ENCODE measurements at places on chromosomes 1 and 21.

DNA sequence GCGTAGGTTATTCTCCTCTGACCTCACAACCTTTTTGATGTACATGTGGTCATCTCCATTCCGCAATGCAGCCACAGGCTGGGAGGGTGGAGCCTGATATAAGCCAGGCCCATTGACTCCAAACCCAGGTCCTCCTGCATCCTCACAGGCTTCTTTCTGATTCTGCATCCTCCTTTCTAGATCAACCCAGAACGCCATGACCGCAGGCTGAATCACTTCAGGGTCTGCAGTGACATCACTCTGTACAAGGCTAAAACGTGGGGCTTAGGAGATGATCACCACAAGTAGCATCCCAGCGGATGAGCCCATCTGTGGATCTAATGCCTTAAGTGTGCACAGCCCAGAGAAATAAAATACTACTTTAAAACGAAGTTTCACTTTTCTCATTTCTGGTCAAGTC lies 16.1 kb downstream of the EBNA1BP2 start:
- DNase-seq, result no peak

- DNase-seq, result no peak
These were observed 63.3 kb upstream of the CR1L start for GRCh38 chr1:207581496-207582153.

DNA sequence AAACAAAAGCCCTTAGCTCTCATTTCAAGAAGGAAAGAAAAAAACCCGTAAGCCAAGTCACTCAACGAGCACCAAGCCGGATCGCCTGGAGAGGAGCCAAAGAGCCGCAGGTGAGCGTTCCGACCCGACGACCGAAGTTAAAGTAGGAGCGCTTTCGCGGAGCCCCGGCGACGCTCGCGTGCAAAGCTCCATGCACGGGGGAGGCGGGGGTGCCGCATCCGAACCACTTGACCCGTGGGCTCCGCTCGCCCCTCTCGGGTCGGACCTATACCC lies 382 bp downstream of the GPBP1L1 start:
- DNase-seq, result no peak

- no peak for DNase-seq
These were observed 1.7 kb downstream of the WNT9A start for GRCh38 chr1:227945891-227946623.

DNA sequence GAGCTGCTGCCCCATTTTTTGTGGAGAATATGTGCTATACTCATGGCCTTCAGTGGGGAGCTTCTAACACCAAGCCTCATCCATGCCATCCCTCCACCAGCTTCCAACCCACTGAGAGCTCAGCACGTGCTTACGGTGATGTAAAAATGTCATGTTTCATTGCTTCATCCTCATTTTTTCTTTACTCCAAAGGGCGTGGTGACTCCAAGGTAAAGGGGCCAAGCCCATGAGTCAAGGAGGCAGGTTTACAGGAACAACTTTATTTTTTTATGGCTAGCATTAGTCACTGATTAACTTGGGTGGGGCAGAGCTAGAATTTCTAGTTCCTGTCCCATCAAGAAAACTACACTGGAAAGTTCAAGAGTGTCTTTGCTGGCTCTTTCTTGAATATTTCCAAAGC lies at the start of gene C1orf226:
TSS of gene C1orf226 (plus strand) at position 346 of the 400 bp plus-strand sequence. CDS start 174 bp downstream, outside the sequence.
- DNase-seq, result no peak

DNA sequence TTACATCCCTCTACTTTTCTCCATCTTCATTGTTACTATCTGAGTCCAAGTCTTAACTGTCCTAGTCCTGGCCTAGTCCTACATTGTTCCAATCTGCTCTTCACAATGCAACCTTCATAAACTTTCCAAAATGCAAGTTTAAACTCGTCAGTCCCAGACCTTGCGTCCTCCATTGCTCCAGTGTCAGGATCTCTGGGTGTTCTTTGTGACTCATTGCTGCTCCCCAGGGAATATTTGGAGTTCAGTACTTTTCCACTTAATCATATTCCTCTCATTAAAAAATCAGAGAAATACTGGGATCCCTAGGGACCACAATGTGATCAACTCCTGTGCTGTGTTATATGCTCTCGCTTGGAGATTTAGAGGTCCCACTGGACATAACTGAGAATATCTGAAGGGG lies 18.0 kb upstream of the KPRP start:
- no peak for DNase-seq

GRCh38 chr21:35509001-35509704 lies 460.1 kb upstream of the RUNX1 start:
- no peak for DNase-seq

GRCh38 chr1:226581650-226582330 lies 33.2 kb downstream of the STUM start:
- no peak for DNase-seq

GRCh38 chr21:41064951-41065350 lies 103.0 kb upstream of the BACE2 start:
- DNase-seq, result no peak

- DNase-seq, result no peak
These were observed 217.8 kb downstream of the PTPRC start for GRCh38 chr1:198856601-198857000.

DNA sequence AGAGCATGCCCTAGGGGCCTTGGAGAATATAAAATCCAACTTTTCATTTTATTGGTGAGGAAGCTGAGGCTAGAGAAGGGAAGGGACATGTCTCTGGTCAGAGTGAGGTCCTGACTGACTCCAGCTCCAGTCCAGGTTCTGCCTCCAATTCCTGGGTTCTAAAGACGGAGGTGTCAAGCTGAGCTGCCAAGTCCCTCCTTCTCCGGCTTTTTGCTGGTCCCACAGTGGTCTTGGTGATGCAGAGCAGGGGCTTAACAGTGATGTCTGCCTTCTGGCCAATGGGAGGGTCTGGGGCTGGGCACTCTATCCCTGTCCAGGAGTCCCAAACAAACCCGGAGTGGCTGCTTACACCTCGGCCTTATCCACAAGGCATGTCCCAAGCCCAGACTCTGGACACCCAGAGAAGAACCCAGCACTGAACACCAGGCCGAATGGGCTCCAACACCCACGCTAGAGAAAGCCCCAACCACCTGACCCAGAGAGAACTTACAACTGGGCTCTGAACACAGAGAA lies 104.8 kb downstream of the EBNA1BP2 start:
- DNase-seq, result no peak

Data from NCI-H2081 treated with DMSO at 0.1 percent for 48 hours (cell line).